Activated effector memory CD4-positive, alpha-beta T cell treated with Interleukin-2 at 50 U/mL for 16 hours (primary cell): ENCODE measurements at places on chromosomes 4 and X.

- DNase-seq: no peak
Observed at GRCh38 chr4:90603540-90603939, 476.3 kb downstream of the CCSER1 start.

DNA sequence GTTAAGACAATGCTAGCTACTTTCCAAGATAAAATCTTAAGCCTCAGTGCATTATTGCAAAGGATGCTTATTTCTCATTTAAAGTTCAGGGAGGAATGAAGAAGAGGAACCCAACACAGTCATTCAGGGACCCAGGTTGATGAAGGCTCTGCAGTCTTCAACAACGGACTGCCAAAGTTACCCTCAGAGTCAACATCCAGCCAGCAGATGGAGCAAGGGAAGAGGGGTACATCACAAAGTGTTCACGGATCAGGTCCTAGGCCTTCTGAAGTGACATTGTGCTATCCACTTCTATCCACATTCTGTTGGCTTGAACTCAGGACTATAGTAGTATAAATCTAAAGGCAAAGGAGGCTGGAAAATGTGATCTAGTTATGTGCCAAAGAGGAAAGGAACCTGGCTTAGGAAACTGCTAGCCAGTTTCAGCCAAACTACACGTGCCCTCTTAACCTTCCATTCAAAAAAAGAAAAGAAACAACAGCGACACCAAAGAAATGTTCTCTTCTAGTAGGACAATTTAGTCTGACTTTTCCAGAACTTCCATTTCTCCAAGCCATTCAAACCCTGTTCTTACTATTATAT is 28.8 kb downstream of the NKX6-1 start:
- DNase-seq: no peak

GRCh38 chr4:155604718-155605626 is 61.7 kb upstream of the GUCY1A1 start:
- no peak for DNase-seq

DNA sequence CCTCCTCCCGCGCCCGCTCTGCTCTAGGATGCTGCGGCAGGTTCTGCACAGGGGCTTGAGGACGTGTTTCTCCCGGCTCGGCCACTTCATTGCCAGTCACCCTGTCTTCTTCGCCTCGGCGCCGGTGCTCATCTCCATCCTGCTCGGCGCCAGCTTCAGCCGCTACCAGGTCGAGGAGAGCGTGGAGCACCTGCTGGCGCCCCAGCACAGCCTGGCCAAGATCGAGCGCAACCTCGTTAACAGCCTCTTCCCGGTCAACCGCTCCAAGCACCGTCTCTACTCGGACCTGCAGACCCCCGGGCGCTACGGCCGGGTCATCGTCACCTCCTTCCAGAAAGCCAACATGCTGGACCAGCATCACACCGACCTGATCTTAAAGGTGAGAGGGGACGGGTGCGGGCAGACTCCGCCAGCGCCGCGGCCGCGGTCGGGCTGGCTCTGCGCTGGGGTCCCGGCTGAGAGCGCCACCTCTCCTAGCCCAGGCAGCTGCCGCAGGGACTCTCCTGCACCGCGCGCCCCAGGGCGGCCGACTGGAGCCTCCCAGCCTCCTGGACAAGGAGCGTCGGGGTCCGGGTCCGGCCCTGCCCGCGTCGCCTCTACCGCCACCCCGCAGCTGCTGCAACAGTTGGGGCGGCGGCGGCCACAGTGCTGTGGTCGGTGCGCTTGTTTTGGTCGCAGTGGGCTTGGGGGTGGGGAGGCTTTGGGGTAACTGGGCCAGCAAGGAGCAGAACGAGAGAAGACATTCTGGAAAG is at the start of gene PTCHD1:
PTCHD1 (plus strand) TSS at position 2 of the 752 bp plus-strand sequence; CDS start at position 29, 27 bp downstream.
- no peak for DNase-seq

GRCh38 chr4:187491286-187491685 is 504.3 kb upstream of the ZFP42 start:
- DNase-seq: no peak

- DNase-seq: no peak
Observed at GRCh38 chr4:149202117-149202516, 613.5 kb downstream of the IQCM start.

DNA sequence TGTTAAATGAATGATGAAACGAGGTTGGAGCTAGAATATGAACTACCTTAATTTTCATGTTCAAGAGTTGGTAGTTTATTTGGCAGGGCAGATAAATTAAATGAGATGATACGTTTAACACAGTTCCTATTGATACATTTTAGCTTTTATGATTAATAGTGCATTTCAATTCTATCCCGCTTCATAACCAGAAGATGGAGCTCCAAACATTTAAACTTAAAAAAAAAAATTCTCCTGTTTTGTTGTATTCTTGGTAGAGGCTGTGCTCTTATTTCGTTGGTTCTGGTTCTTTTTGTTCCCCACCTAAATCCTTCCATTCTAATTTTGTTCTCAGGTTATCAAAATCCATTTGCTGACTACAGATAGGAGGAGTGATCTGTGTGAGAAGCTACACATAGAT is 71.8 kb upstream of the PTPN13 start:
- no peak for DNase-seq

GRCh38 chr4:187307131-187307530 is 583.5 kb upstream of the FAT1 start:
- no peak for DNase-seq

DNA sequence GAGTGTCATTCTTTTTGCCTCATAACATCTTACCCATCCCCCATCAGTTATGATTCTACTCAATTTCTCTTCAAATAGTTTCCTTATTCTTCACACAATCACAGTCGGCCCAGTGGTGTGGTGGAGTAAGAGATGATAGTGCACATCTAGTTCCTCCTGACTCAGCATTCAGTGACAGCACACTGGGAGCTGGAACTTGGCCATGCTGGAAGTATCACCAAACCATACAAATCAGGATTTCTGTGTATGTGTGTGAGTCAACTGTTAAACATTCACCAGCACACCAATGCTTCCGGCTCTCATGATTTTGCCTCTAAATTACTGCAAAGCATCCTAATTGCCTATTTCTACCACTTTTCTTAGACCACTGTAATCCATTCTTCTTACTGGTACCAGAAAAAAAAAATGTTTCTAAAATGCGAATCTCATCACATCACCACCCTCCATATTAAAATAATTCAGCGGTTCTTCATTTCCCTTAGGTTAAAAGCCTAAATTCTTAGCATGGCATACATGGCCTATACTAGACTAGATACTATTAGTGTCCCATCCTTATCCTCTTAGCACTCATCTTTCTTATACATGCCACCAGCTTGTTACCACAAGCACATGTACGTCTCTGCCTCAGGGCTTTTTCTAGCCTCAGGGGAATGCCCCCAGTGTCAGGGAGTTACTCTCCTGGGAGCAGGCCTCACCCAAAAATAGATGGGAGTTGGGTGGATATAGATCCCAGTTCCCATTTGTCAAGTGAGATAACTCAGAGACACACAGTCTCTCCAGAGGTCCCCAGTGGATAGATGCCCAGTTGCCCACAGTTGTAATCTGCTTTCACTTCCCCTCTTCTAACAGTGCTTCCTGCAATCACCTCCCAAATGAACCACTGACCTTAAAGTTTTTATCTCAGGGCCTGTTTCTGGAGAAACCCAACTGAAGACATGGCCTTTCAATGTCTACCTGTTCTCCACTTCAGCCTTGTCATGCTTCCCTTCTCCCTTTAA is 49.2 kb upstream of the DDX53 start:
- DNase-seq: no peak

- no peak for DNase-seq
Observed at GRCh38 chr4:14348506-14348905, 653.8 kb upstream of the CPEB2 start.

- no peak for DNase-seq
Observed at GRCh38 chrX:134658760-134659023, 421 bp upstream of the PLAC1 start.
